ENCODE measurements at places on chromosomes 2 and 18.

DNA sequence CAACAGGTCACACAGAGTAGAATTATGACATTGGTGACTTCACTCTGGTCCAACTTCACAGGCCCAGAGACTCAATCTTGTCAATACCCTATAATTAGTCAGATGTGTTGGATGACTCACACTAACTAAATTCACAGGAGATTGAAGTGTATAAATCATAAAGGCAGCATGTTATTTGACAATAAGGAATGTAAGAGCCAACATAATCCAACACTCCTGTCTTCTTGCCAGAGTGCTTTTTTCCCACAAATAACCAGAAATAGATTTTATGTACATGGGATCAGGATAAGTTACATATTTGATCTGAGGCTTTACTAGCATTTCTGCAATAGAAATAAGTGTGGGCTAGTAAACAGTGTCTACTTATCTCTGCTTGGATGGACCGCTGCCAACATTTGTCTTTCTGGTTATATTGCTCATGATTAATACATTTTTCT is 42.2 kb upstream of the ZSWIM2 start:
- DNase-seq = no peak

- no peak for DNase-seq
These were observed 179.9 kb downstream of the RPIA start for GRCh38 chr2:88871336-88871735.

DNA sequence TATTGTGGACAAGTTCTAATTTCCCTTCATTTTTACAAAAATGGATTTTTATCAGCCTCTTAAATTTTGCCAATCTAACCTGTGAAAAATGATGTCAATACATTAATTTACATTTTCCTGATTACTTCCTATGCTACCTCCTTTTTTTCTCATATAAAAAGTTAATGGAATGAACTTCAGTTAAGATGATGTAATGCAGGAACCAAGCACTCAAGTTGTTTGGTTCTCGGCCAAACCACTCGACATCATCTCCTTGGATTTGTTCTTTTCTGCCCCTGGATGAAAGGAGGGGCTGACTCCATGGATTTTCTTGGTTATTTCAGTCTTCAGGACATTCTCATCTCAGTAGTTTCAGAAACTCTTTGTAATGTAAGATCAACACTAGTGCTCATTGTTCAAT is 253.1 kb upstream of the NXPH2 start:
- DNase-seq = no peak

- no peak for DNase-seq
These were observed 277.3 kb downstream of the MBD2 start for GRCh38 chr18:53947092-53947640.

GRCh38 chr2:240812721-240813120 is 7.3 kb downstream of the KIF1A start:
- DNase-seq = no peak

DNA sequence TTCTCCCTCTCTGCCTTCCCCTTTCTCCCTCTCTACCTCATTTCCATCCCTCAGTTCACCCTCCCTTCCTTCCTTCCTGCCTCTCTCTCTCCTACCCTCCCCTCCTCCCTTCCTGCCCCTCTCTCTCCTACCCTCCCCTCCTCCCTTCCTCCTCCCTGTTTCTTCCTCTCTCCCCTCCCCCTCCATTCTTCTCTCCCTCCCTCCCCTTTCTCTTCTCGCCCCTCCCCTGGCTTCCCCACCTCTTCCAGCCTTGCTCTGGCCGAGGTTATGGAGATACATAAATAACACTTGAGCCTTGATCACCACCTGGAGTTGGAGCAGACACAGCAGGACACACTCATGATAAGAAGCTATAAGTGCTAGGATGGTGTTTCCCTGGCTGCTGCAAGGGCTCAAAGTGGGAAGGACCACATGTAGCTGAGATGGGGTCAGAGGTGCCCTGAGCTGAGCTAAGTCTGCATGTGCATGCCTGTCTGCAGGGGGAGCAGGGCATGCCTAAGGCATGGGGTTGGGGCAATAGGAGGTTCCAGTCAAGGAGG is 326.1 kb upstream of the HS6ST1 start:
- DNase-seq = no peak

Data from hippocampal formation (tissue), 2 donors.